ENCODE measurements at places on chromosomes 4 and X.

- DNase-seq: no peak
Observed at GRCh38 chr4:54517781-54518444, 139.8 kb upstream of the KIT start.

DNA sequence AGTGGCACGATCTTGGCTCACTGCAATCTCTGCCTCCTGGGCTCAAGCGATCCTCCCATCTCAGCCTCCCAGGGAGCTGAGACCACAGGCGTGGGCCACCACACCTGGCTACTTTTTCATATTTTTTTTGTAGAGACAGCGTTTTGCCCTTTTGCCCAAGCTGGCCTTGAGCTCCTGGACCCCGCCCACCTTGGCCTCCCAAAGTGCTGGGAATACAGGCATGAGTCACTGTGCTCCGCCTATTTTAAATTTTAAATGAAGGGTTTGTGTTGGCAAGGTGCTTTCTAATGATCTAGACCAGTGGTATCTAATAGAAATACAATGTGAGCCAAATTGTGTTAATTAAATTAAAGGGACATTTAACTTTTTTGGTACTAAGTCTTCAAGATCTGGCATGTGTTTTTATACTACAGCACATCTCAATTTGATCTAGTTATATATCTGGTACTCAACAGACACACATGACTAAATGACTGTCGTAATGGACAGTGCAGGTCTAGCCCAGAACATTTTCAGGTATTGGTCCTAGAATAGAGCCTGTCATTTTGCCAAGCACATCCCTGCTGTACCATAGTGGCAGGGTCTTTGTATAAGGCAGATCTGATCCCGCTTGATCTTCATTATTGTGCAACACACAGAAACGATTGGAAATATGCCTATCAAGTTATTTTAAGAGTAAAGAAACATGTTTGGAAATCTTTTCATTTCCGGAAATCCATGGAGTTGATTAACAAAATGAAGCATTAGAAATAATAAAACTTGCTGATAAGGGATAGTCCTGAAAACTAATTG is 7.3 kb downstream of the PGK1 start:
- no peak for DNase-seq

GRCh38 chr4:138611721-138612120 is 369.6 kb upstream of the SLC7A11 start:
- no peak for DNase-seq

GRCh38 chr4:103092245-103092644 is 7.4 kb downstream of the BDH2 start:
- no peak for DNase-seq

- DNase-seq: no peak
Observed at GRCh38 chr4:1234309-1234695, 14.6 kb downstream of the CTBP1 start.

- DNase-seq: no peak
Observed at GRCh38 chr4:176193126-176193525, 2.3 kb downstream of the SPATA4 start.

GRCh38 chr4:56671373-56671772 is 9.7 kb downstream of the HOPX start:
- peak; percentile 76 for DNase-seq

GRCh38 chr4:819401-820229 is 6.3 kb downstream of the CPLX1 start:
- no peak for DNase-seq

- no peak for DNase-seq
Observed at GRCh38 chr4:132240081-132240480, 909.0 kb upstream of the PCDH10 start.

- no peak for DNase-seq
Observed at GRCh38 chr4:159355466-159355865, 252.6 kb downstream of the RAPGEF2 start.

DNA sequence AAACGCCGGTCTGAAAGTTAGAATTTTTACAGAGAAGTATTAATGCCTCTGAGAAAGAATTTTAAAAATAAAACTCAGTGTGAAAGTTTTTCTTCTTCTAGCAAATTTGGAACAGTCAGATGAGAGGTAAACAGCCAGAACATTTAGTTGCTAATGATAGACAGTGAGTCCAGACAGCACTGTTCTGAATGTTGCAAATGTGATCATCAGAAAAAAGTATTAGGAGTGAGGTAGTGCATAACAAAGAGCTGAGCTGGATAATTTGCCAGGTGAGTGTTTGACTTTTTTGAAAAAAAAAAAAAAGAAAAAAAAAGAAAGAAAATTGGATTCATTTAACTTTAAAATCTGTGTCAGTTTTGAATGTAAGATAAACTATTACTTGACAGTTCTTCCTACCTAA is 42.0 kb upstream of the GRPR start:
- DNase-seq: no peak

DNA sequence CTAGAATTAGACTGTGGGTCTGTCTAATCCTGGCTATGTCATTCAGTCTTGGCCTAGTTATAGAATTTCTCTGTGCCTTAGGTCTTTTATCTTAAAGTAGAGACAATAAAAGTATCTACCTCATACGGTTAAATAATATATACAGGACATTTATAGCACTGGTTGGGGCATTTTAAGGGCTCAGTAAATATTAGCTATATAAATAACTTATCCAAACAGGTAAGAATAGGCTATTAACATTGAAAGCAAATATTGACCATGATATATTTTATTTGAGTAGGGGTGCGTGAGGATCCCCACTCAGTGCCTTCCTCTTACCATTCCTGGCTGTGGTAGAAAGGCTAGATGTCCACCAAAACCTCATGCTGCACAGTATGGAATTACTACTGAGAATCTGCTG is 47.4 kb downstream of the HSD17B13 start:
- DNase-seq: no peak

GRCh38 chr4:25818371-25818871 is 44.4 kb downstream of the SEL1L3 start:
- DNase-seq: no peak

- no peak for DNase-seq
Observed at GRCh38 chr4:74463123-74463522, 18.2 kb downstream of the AREG start.

DNA sequence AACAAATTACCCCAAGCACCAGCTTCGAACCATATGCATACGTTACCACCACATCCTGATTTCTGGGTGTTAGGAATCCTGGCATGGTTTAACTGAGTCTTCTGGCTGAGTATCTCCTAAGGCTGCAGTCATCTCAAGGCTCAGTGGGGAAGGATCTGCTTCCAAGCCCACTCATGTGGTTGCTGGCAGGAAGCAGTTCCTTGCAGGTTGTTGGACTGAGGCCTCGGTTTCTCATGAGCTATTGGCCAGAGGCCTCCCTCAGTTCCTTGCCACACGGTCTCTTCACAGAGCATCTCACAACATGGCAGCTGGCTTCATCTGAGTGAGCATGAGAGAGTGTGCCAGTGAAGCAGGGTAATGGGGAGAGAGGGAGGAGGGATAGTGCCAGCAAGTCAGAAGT is 96.1 kb upstream of the MTM1 start:
- DNase-seq: no peak

DNA sequence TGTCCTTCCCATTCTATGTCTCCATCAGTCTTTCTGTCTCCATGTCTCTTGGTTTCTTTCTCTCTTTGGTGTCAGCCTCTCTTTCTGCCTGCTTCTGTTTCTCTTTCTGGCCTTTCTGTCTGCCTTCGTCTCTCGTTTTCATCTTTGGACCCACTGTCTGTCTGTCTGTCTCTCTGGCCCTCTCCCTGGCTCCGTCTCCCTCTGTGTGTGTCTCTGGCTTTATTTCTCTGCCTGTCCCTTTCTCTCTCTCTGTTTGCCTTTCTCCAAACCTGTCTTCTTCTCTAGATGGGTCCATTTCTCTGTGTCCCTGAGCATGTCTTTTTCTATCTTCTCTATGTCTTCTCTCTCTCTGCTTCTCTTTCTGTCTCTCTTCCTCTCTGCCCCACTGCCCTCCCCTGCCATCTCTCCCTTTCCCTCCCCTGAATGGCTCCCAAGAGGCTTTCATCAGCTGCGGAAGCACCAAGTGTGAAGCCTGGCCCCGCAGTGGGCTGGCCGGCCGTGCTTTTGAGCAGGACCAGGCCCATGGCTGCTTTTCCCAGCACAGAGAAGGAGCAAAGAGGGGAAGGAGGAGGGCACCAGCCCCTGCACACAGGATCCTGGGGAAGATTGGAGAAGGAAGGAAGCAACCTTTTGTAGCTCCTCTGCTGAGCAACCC is 57.4 kb downstream of the PJA1 start:
- DNase-seq: no peak

DNA sequence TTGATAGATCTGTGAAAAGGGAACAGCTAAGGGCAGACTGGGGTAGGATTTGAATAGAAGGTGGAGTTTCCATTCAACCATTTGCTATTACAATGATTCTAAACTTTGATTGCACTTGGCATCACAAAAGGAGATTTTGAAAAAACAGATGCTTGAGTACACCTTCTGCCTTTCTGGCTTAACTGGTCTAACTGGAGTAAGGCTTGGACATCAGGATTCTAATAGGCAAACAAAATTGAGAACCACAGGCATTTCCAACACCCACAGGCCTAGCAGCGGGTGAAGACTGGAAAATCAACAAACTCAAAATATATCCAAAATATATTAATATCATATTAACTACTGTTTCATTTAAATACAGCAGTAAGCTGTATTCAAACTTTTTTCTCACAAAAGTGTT is 1.9 kb upstream of the VEGFC start:
- no peak for DNase-seq

DNA sequence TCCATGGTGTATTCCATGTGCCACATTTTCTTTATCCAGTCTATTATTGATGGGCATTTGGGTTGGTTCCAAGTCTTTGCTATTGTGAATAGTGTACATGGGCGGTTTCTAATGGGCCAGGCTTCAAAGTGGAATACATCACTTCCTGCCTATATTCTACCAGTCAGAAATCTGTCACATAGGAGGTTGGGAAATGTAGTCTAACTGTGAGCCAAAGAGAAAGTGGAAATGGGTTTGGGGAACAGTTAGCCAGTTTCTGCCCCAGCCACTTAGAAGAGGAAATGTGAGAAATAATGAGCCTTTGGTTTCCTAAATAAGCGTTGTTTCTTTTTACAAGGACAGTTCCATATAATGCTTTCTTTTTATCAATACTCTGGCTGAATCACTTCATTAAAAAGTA is 85.1 kb upstream of the AP1S2 start:
- DNase-seq: no peak

- DNase-seq: no peak
Observed at GRCh38 chrX:46375831-46376230, 169.4 kb downstream of the ZNF674 start.

- DNase-seq: no peak
Observed at GRCh38 chr4:53706422-53707032, 115.2 kb upstream of the LNX1 start.

DNA sequence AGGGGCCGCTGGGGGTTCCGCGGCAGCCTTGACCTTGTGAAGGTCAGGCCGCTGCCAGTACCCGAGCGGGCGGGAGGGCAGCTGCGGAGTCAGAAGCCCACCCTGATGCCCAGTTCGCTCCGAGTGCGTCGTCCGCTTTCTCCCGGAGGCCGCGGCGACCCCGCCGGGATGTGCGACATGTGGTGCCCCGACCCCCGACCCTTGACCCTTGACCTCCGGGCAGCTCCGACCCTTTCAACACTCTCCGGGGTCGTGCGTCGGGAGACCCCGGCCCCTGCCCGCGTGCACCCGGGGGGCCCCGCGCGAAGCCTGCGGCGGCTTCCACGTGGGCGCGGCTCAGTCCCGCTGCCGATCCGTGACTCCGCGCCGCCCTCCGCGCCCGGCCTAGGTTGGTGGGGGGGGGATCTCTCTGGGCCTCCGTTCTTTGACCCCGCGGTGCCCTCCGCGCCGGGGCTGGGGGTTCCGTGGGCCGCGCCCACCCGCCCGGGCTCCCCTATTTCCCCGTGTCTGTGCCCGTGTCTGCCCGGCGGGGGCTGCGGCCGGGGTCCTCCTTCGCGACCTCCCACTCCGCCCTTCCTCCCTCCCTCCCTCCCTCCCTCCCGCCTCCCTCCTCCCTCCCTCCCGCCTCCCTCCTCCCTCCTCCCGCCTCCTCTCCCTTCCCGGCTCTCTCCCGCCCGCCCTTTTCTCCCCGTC is 609 bp upstream of the SLC25A6 start:
- DNase-seq: no peak

- DNase-seq: no peak
Observed at GRCh38 chr4:152777488-152777887, 2.0 kb downstream of the TIGD4 start.

GRCh38 chrX:105910563-105911105 is 88.3 kb downstream of the NRK start:
- DNase-seq: no peak

- no peak for DNase-seq
Observed at GRCh38 chrX:16347968-16348670, 180.8 kb downstream of the MAGEB17 start.

- no peak for DNase-seq
Observed at GRCh38 chr4:16890651-16891050, 7.8 kb downstream of the LDB2 start.

- DNase-seq: no peak
Observed at GRCh38 chrX:45781901-45782553, 581.4 kb upstream of the DIPK2B start.

- DNase-seq: no peak
Observed at GRCh38 chr4:8102076-8102355, 56.6 kb downstream of the ABLIM2 start.

- DNase-seq: no peak
Observed at GRCh38 chrX:50475208-50475607, 4.6 kb upstream of the DGKK start.

DNA sequence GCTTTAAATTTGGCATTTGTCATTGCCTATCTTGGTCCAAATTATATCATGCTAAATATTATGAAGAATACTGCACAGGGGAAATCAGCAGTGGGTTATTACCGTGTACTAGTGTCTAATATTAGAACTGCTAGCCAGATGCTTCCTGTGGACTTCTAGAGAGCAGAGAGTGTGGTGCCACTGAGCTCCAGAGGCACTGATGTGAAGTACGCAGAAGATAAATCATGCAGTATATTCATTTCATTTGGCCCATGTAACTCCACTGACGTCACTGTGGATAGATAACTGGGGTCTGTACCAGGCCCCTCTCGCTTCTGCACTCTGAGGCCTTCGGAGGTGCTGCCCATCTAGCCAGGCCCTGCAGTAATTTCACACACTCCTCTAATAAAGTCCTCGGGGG is 80.0 kb downstream of the ALPK1 start:
- no peak for DNase-seq

GRCh38 chr4:30903502-30904214 is 183.5 kb downstream of the PCDH7 start:
- no peak for DNase-seq

Data from DMS79 treated with DMSO at 0.1 percent for 48 hours (cell line).